ENCODE measurements at places on chromosomes 3 and 15. TPM values are rescaled to one million over a fixed set of nuclear protein-coding genes. Genes with fewer than 3 reads are reported as not detected.
A peak's percentile ranks its signal among the peaks of the same experiment; 100 is the strongest.

NEIL1 gene
- total RNA-seq: 17.5 TPM

ADGRG7 gene
- total RNA-seq: not detected

DNA sequence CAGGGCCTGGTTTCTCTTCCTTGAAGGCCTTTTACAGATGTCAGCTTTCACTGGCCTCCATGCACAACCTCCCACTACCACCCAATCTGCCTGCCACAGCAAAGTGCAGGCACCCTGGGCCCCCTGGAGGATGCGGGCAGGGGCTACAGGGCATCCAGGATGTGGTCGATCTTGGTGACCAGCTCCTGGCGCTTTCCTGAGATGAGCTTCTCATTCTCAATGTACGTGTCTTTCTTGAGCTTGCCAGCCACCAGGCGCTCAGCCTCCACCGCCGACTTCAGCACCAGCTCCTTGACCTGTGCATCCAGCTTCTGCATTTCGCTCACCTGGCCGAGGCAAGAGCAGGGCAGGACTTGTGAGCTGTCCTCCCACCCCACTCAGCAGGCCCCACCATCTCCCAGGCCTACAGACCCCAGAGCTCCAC, 30.3 kb downstream of the RPN1 start:
- H3K4me3 ChIP-seq: no peak overlapping the region
- H3K27ac ChIP-seq: no peak overlapping the region
- no peaks in the 10 kb centered on the region for H3K27me3 ChIP-seq
- H3K4me1 ChIP-seq: peaks cover 18% of the 10 kb centered on the region

DNA sequence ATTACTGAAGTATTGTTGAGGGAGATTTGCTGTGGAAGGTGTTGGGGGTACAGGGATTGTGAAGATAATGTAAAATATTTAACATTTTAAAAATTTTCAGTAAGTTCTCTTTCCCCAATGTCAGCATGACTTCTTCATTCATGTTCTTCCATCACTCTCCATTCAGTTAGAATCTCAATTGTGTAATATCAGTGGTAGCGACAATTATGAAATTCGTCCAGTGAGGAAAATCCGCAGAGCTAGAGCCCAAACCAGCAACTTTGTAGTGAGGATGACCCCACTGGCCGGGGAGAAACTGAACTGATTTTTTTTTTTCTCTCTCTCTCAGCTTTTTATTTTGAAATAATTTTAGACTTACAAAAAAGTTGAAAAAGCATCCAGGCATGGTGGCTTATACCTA, 171.7 kb downstream of the PGPEP1L start:
- no peak for DNase-seq
- H3K4me1 ChIP-seq: peaks cover 16% of the 10 kb centered on the region

DNA sequence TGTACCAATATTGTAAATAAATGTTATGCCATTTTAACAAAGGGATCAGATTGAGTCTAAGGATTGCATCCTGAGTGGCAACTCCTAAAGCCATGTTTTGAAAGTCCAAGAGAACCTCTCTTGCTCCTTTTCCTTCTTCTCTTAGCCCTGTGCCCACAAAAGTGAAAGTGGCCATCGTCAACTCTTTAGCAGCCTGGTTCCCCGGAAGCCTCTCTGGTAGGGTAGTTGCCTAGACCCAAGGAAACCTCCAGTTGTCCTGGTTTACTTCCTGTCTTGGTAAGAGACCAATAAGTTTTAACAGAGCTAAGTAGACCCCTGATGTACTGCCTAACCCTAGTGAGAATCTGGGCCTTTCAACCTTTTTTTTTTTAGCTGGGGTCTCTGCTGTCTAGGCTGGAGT, 10.2 kb upstream of the ITPKA start:
- H3K4me3 ChIP-seq: no peak overlapping the region
- no peak for DNase-seq
- H3K27ac ChIP-seq: no peak overlapping the region

DNA sequence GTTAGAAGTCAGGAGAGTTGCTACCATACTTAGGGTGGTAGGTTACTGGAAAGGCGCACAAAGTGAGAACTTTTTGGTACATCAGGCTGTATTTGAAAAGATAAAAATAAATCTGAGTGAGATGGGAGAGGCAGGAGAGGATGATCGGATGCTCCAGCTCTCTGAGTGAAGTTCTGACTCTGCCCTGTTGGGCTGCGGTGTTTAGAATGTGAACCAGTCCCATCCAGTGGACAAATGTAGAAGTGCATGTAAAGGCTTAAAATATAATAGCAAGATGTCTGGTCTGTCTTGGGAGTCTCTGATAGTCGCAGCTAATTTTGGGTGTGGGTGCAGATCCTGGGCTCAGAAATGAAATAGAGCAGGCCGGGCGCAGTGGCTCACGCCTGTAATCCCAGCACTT, 30.4 kb downstream of the ACKR2 start:
- H3K27me3 ChIP-seq: no peaks in the 10 kb centered on the region
- H3K4me3 ChIP-seq: no peak overlapping the region
- H3K36me3 ChIP-seq: no peaks in the 10 kb centered on the region
- H3K27ac ChIP-seq: no peak overlapping the region
- peaks cover 14% of the 10 kb centered on the region for H3K4me1 ChIP-seq

GRCh38 chr3:134328846-134329245, 45.4 kb downstream of the AMOTL2 start:
- DNase-seq: no peak
- H3K27ac ChIP-seq: peak overlapping the region; percentile 88
- peaks cover 74% of the 10 kb centered on the region for H3K4me1 ChIP-seq
- no peak overlapping the region for H3K4me3 ChIP-seq
- no peaks in the 10 kb centered on the region for H3K36me3 ChIP-seq
- no peaks in the 10 kb centered on the region for H3K27me3 ChIP-seq

- H3K36me3 ChIP-seq: no peaks in the 10 kb centered on the region
- no peaks in the 10 kb centered on the region for H3K27me3 ChIP-seq
- peak overlapping the region; percentile 23 for H3K4me3 ChIP-seq
- no peak for DNase-seq
Measured at GRCh38 chr3:75395580-75396315, 268.4 kb upstream of the FRG2C start.

Data from sigmoid colon (tissue), 7 donors.